ENCODE measurements at places on chromosomes 5 and 9. TPM values are rescaled to one million over a fixed set of nuclear protein-coding genes. Genes with fewer than 3 reads are reported as not detected.

The PCDHGB7 gene
- total RNA-seq: 22.7 TPM

The EMB gene
- 7.9 TPM for total RNA-seq

The FAXDC2 gene
- 9.4 TPM for total RNA-seq

The LTC4S gene
- 2.7 TPM for total RNA-seq

The ROR2 gene
- 7.1 TPM for total RNA-seq

The BOD1 gene
- total RNA-seq: 46.4 TPM

The TRIM36 gene
- total RNA-seq: 68.9 TPM

GRCh38 chr5:160448886-160449285 is 27.2 kb downstream of the PTTG1 start:
- no peak for DNase-seq

- DNase-seq: no peak
These were observed 146.6 kb downstream of the SLC24A2 start for GRCh38 chr9:19642256-19642655.

- no peak for DNase-seq
These were observed 368.3 kb downstream of the ENC1 start for GRCh38 chr5:74272024-74272775.

DNA sequence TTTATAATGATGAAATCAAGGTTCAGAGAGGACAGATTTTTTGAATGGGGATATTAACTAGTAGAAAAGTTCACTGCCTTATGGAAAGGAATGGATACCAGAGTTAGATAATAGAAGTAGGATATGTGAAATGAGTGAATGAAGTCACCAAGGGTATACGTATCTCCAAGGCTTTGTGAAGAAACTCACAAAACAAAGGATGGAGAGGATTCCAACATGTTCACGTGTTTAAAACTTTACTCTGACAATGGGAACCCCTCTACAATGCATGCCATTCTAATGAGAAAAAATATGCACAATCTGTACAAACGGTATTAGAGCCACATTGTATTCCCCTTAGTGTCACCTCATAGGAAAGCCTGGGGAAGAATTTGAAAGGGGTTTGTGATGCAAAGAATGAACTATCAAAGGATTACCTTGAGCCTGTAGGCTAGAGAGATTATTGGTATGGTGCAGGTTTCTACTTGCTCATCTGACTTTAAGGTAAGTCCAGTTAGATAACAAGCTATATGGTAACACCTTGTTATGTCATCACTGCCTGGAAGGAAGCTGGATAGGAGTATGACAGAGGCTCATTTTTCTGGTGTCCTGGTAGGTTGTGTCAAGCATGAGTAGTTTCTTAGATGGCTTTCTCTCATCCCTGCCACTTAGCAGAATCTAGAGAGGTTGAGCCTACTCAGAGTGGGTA is 250.3 kb upstream of the SEMA6A start:
- no peak for DNase-seq

DNA sequence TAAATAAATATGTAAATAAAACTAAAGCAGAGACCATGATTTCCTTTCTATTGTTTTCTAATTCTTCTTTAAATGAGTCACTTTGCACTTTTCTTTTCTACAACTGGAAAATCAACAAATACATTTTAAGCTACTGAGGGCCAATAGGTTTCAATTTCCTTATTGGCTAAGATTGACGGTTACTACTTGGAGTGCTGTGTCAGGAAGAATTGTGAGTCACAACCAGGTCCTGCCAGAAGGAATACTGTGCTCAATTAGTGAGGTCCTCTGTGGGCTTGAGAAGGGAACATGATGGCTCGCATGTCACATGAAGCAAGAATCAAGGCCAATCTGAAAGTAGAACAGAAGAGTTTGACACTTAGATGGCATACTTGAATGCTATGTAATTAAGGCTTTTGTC is 110.8 kb downstream of the HMHB1 start:
- no peak for DNase-seq

DNA sequence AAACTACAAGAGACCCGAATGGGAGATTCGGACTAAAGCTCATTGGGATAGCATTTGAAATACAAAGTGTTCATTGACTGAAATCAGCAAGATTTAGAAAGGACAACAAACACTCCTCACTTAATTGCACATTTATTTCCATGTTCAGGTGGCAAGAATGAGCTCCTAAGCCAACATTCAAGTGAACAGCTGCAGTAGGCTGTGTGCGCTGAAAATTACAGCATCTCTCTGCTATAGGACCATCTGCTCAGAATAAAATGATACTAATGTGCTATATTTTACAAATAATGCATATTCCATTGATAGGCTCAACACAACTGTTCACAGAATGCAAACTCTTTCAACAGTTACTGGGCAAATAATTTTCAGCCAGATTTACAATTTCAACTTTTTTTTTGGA is 61.8 kb downstream of the ELAVL2 start:
- no peak for DNase-seq

GRCh38 chr5:98779264-98779877 is 5.9 kb downstream of the RGMB start:
- DNase-seq: no peak

DNA sequence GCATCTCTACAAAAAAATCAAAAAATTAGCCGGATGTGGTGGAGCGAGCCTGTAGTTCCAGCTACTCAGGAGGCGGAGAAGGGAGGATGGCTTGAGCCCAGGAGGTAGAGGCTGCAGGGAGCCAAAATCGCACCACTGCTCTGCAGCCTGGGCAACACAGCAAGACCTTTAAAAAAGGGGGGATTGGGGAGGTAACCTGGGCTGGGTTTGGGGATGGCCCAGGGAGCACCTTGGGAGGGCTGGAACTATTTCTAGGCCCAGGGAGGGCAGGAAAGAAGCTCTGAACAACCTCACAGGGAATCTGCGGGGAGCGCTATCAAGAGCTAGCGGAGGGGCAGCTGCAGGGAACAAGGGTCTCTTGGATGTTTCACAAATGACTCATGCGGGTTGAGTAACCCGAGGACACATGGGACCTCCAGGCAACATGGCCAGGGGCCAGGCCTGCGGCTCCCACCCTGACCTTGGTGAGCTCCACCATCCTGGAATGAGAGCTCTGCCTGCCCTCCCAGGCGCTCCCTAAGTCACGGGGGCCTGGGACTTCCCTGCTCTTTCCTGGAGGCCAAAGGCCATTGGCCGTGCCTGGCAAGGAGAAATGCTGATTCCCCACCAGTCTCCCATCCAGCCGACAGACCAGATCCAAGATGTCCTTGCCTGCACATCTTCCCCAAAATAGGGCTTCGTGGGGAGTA is 23.4 kb downstream of the SARDH start:
- no peak for DNase-seq

- DNase-seq: no peak
These were observed 22.4 kb downstream of the IFNW1 start for GRCh38 chr9:21119093-21119770.

DNA sequence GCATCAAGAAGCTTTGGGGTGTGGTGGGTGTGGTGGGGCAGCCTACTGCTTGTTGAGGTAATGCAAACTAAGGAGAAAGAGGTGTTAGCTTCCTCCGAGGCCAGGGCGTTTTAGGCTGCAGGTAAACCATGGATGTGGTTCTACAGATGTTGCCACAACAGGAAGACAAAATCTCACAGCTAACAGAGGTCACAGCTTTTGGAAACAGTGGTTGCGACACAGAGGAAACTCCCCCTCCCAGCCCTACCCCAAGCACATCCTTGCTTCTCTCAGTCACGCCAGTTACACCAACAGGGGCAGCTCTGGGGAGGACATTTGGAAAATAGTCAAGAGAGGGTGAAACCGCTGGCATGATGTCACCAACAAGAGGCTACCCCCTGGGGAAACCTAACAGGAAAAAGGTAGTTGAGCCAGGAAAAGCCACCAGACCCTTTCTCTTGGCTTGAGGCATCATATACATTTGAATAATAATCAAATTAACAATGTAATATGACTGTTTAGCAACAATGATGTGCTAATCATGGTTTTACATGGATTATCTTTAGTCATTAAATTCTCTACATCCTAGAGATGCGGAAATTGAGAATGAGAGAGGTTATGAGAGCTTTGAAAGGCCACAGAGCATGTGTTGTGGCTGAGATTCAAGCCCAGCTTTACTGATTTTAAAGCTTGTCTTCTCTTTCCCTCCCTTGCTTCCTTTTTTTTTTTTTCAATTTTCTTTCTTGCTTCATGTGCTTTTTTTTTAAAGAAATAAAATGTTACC is 82.2 kb upstream of the IL12B start:
- DNase-seq: no peak

DNA sequence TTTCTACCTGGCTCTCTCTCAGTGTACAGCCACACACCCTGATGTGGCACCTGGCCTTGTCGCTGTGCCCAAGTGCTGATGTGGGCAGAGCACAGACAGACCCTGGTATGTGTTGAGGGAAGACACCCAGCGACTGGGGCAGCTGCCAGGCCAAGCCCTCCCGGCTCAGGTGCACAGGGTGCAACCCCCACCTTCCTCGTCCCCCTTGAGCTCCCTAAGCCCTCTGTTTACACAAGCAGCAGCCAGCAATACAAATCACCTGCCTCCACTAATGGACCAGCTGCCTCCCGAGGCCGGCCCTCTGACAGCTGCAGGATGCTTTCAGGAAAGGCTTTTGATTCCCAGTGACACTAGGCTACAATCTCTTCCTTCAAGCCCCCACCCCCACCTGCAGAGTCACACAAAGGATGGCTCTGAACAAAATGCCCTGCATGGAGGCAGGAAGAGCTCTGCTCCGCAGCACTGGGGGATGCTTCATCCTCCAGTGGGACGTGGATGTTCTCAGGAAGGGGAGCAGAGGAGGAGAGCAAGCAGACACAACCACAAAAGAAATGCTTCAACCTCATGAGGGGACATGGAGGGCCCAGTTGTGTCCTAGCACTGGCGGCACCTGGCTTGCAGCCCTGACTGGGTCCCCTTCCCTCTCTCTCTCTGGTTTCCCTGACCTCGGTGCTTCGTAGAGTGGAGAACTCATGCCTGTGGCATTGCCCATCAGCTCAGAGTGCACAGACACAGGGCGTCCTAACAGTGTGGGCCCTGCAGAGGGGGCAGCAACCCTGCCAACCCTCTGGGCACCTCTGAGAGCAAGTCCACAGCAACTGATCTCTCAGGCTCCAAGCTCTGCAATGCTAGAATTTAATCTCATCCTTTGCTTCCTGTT is 140.8 kb downstream of the BARX1 start:
- DNase-seq: no peak

- DNase-seq: no peak
These were observed 456.9 kb downstream of the TMEM232 start for GRCh38 chr5:110269478-110270142.

GRCh38 chr5:107772418-107773310 is 101.9 kb upstream of the EFNA5 start:
- DNase-seq: no peak

- DNase-seq: no peak
These were observed 189.4 kb upstream of the DMRTA1 start for GRCh38 chr9:22257026-22257816.

- DNase-seq: no peak
These were observed 261.9 kb downstream of the SYK start for GRCh38 chr9:91063471-91063870.

- peak; percentile 58 for DNase-seq
These were observed 43.3 kb downstream of the SH3GL2 start for GRCh38 chr9:17622141-17622540.

- DNase-seq: no peak
These were observed 581.0 kb upstream of the RORB start for GRCh38 chr9:73916016-73916673.

All from cerebellum (tissue), 4 donors.